ENCODE measurements at places on chromosomes 5 and 9. TPM values are rescaled to one million over a fixed set of nuclear protein-coding genes. Genes with fewer than 3 reads are reported as not detected.

C5orf52 gene
- not detected for total RNA-seq

PCDHB3 gene
- total RNA-seq, result 21.6 TPM

THG1L gene
- total RNA-seq, result 17.8 TPM

PCDHGB1 gene
- 1.7 TPM for total RNA-seq

FAM221B gene
- 0.07 TPM for total RNA-seq

MRNIP gene
- 48.2 TPM for total RNA-seq

KIF24 gene
- 3.9 TPM for total RNA-seq

IL4 gene
- not detected for total RNA-seq

HRCT1 gene
- 1.0 TPM for total RNA-seq

SLC6A19 gene
- total RNA-seq, result not detected

ERBIN gene
- 83.3 TPM for total RNA-seq

FAM120AOS gene
- total RNA-seq, result 39.0 TPM

LHX3 gene
- not detected for total RNA-seq

CCNJL gene
- 9.7 TPM for total RNA-seq

ENTPD8 gene
- total RNA-seq, result 1.4 TPM

SETX gene
- 51.4 TPM for total RNA-seq

LCN1 gene
- total RNA-seq, result not detected

PCDHB2 gene
- total RNA-seq, result 118 TPM

SHOC1 gene
- not detected for total RNA-seq

RBM18 gene
- 16.7 TPM for total RNA-seq

PAEP gene
- not detected for total RNA-seq

GLIPR2 gene
- 33.3 TPM for total RNA-seq

PTGDS gene
- 58.0 TPM for total RNA-seq

BRD8 gene
- total RNA-seq, result 89.0 TPM

FSTL4 gene
- 11.5 TPM for total RNA-seq

HEXB gene
- total RNA-seq, result 62.5 TPM

ZNF462 gene
- total RNA-seq, result 140 TPM

BNC2 gene
- total RNA-seq, result 45.1 TPM

LHX2 gene
- not detected for total RNA-seq

TCERG1 gene
- 156 TPM for total RNA-seq

HACD4 gene
- total RNA-seq, result 3.0 TPM

RORB gene
- 0.43 TPM for total RNA-seq

PCDHGB7 gene
- total RNA-seq, result 14.1 TPM

TRIP13 gene
- total RNA-seq, result 9.9 TPM

ADAMTS6 gene
- 17.3 TPM for total RNA-seq

RAPGEF6 gene
- 26.7 TPM for total RNA-seq

ZNF454 gene
- total RNA-seq, result 1.2 TPM

PCDHGA7 gene
- 0.38 TPM for total RNA-seq

PCDHGA3 gene
- 0.13 TPM for total RNA-seq

SLC1A1 gene
- total RNA-seq, result 3.5 TPM

NR5A1 gene
- 0.25 TPM for total RNA-seq

TLR4 gene
- 0.78 TPM for total RNA-seq
